ENCODE measurements at places on chromosomes 5 and 9.

DNA sequence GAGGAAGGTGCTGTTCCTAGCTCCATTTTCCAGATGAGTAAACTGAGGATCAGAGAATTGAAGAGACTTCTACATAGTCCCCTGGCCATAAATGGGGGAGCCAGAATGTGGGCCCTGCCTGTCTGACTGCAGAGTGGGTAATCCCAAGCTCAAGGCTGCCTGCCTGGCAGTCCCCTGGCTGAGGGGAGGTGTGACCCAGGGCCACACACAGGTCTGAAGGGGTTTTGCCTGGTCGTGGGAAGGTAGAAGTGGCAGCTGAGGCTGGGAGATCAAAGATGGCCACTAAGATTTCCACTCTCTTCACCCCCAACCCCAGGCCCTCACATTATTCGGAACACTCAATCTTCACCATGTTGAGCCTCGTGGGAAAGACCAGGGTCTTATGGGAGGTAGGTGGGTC, 176.3 kb downstream of the MACROH2A1 start:
- no peak for DNase-seq

DNA sequence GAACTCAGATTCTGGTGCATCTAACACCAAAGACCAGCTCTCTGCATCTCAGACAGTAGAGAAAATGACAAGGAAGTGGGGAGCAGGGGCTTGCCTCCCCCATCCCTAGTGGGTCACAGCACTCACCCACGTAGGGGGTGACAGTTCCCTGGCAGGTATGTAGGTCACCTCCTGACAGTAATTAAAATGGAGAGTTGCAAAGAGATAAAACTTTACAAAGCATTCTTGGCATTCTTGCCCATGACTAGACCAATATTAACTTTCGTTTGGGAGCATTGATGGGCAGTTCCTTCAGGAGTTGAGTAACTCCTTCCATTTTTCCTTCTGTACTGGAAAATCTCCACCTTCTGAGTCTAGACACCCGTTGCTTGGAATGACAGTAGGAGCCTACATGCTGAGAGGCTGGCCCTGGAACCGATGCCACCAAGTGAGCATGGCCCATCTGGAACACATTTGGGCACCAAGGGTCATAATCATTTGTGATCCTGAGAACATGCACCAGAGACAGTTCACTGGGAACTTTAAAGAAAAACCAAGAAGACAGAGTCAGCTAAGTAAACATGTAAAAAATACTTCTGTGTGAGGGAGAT, 81.5 kb upstream of the MSX2 start:
- no peak for DNase-seq

DNA sequence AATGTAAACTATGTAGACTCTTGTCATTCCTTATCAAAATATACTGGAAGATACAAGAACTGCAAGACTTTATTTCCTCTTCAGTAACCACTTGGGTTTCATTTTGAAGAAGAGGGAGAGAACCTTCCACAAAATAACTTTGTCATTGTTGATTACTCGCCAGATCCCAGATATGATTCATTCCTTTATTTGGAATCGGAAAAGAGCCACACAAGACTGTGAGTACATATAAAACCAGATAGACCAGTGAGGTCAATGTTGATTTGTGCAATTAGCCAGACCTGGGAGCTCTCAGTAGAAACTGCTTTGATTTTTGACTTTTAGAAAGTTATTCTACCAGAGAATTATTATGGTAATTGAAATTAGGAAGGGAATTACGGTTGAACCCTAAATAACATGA, 146.1 kb downstream of the TMEM167A start:
- DNase-seq = no peak

DNA sequence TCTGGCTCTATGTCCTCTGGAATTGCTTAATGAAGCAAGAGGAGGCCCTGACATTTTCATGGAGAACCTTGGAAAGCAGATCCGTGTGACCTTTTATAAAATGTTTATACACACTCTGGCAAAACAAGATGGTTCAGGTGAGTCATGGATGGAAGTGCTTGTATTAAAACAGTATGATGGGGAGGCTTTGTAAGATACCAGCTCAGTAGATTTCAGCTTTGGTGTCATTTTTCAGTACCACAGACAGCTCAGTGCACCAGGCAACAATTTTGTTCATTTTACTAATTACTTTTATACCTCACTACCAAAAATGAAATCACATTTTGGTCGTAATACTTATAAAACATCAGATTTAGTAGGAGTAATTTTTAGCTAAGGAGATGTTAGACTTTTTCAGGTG, 5.2 kb downstream of the KCNN2 start:
- no peak for DNase-seq

DNA sequence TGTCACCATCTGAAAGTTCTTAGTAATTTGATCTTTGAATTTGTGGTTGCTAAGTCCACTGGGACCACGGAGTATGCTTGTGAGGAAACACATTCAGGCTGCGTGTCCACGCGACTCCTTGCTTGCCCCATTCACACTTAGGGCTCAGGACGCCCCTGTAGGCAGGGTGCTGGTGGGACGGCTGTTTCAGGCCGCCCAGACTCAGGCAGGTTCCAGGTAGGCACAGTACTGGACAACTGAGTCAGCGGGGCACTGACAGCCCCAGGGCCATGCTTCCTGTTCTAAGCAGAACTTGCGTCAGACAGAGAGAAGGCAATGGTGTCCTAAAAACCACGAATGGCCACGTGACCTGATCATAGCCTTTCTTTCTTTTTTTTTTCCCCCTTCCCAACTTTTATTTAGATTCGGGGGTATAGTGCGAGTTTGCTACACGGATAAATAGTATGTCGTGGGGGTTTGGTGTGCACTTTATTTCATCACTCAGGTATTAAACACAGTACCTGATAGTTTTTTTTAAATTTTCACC, 7.7 kb upstream of the RASGEF1C start:
- DNase-seq = no peak

GRCh38 chr5:148720257-148720656, 65.9 kb upstream of the HTR4 start:
- no peak for DNase-seq

GRCh38 chr5:177103523-177104253, 17.0 kb downstream of the FGFR4 start:
- DNase-seq = no peak

- DNase-seq = no peak
Measured at GRCh38 chr5:14557203-14557770, 24.3 kb upstream of the OTULINL start.

GRCh38 chr9:88653406-88653805, 118.4 kb downstream of the NXNL2 start:
- no peak for DNase-seq

DNA sequence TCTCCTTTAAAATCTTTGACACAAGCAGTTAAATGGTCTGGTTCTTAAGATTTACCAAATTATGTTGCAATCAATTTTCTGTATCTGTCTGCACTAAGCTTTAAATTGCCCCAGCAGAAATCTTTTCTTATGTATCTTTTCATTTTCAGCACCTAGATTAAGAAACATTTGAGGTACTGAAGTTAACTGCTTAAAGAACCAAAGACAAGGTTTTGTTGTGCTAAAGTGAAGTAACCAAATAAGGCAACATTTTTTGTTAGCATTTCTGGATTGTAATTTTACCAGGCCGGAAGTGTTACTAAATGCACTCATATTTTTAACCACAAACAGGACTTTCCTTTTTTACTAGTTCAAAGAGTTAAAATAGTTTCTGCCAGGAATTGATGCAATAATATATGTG, 24.1 kb upstream of the MTAP start:
- DNase-seq = no peak

- DNase-seq = peak; percentile 53
Measured at GRCh38 chr5:132283423-132284043, 10.7 kb upstream of the SLC22A4 start.

DNA sequence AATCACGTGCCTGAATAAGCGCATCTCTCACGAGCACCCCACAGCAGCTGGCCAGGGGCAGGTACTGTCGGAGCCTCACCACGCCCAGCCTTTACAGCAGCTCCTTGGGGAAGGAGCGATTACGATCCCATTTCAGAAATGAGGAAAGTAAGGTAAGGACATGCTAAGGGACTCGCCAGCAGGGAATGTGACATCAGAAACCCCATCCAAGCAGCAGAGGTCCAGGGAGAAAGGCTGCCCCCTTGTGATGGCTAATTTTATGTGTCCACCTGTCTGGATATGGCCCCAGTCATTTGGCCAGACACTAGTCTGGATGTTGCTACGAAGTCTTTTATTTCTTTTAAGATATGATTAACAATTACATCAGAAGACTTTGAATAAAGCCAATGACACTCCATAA, 77.3 kb downstream of the UBE2QL1 start:
- no peak for DNase-seq

- DNase-seq = no peak
Measured at GRCh38 chr5:124644138-124644537, 102.3 kb downstream of the ZNF608 start.

DNA sequence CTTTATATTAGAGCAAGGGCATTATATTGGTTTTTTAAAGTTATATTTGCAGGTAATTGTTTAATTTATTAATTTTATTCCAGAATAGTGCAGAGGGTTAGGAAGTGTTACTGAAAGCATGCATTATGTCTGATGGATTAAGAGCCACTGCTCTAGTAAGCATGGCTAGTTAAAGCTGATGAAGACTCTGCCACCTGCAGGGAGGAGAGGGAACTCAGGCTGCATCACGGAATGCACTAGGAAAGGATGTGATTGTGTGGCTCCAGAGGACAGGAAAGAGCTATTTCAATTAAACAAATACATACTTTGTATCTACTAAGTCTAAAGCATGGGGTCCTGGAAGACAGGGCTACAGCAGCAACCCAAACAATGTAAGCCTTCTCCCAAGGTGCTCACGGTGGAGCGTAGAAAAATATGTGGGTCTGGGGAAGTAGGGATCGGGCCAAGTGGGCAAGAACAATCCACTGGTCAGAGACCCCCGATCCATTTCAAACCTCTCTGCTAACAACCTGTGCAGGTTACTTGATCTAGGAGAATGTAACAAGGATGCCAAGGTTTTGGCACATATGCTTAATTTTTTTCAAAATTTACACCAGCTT, 15.3 kb upstream of the GRXCR2 start:
- no peak for DNase-seq

DNA sequence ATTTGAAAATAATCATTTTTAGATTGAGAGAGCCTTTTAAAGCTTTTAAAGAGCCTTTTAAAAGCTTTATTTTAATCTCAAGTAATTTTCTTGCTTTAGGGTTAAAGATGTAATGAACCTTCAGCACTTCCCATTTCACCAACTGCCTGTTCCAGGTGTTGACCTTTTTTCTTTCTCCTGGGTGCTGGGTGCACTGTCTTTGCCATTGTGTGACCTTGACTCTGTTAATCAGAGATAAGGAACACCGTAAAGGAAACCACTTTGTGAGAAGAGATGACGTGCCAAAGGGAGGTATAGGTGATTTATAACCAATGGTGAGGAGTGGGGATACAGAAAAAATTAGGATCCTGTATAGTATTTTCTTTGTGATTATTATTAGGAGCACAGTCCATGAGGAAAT, 68.2 kb downstream of the NAA35 start:
- DNase-seq = no peak

DNA sequence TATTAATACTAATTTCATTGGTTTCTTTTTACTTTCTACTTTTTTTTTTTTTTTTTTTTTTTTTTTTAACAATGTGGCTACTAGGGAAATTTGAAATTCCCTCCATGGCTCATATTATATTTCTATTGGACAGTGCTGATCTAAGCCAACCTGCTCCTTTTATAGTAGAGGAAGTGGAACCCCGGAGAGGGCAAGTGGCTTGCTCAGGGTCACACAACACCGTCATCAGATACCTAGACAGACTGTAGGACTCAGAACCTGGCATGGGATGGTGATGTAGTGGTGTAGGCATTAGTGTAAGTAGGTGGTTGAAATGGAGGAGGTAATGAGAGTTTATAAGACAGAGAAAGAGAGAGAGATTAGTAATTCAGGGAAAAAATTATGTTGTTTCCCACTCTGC, 10.8 kb downstream of the ZNF618 start:
- DNase-seq = no peak

- DNase-seq = no peak
Measured at GRCh38 chr9:95343725-95344287, 26.3 kb upstream of the FANCC start.

GRCh38 chr5:135745897-135746500, 88.5 kb upstream of the SLC25A48 start:
- DNase-seq = no peak

DNA sequence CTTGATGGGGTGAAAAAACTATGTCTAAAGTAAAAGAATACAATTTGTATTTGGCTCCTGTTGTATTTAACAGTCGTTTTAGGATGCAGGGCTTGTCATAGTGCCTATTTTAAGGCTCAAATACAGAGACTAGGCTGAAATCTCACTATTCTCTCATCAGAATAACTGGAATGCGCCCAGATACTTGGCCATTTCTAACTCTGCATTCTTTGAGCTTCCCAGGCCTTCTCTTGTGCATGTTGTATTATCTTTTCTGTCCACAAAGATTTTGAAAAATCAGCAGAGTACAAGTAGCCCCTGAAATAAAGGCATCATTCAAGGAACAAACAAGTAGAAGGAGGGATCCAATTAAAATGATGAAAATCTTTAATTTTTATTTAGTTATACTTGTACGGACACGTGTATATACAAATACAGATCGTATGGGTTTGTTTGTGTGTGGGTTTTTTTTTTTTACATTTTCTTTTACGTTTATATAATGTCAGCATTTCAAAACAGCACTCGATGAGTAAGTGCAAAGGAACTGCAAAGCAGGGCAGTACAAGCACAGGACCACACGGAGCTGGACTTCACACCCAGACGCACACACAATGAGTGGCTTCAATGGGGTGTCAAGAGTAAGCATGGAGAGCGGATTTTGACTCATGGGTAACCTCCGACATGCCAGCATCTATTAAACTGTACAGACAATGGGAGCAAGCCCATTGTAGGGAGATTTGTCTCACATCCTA, 294.0 kb downstream of the EFNA5 start:
- no peak for DNase-seq

- DNase-seq = no peak
Measured at GRCh38 chr5:143495110-143495509, 91.6 kb upstream of the NR3C1 start.

- no peak for DNase-seq
Measured at GRCh38 chr5:140270008-140270407, 32.9 kb downstream of the PFDN1 start.

DNA sequence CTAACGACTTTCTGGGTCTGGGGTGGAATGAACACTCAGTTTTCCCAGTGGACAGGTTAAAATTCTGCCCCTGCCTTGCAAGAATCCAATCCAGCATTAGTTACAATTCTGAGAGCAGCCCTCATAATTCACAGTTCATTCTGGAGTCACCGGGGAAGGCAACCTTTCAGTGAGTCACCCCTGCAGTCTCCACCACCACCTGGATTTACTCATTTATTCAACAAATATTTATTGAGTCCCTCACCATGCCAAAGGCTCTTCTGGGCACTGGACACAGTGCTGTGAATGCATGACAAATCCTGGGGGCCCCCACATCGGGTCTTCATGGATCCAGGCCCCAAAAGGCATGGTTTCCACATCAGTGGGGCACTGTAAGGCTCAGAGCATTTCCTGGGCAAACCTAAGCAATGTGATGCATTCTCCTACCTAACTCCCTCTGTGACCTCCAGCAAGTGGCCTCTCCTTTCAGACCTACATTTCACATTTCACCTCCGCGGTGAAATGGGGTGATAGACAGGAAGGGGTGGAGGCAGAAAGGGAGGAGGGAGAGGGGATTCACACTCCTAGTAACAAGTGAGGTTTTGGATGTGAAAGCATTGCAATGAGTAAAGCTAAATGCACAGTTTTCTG, 6.4 kb upstream of the MSX2 start:
- DNase-seq = no peak
